T-helper 2 cell treated with Interferon-gamma antibody and Interleukin-4, amounts not matched to agents 5 μg/mL and 100 μg/mL, for 36 hours (primary cell): ENCODE measurements at places on chromosomes 6 and 20.

DNA sequence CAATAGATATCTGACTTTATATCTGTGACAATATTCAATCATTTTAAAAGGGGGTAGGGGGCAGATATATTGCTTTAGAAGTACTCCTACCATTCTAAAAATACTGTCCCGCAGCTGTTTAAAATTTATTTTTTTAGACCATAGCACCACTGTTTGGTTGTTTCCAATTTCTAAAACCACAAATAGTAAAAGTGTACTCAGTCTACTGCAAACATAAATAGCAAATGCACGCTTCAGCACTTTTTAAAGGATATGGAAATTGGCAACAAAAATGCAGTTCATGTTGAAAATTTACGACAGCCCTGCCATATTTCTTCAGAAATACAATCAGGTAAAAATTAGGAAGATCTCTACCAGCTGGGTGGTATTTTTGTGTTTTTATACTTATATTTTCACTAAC, 132.0 kb upstream of the RUNX2 start:
- peaks cover 3% of the 10 kb centered on the region for H3K36me3 ChIP-seq
- peak overlapping the region; percentile 21 for H3K27ac ChIP-seq
- H3K4me3 ChIP-seq: peak overlapping the region; percentile 52
- H3K4me1 ChIP-seq: peaks cover 40% of the 10 kb centered on the region
- no peaks in the 10 kb centered on the region for H3K27me3 ChIP-seq
- DNase-seq: no peak

DNA sequence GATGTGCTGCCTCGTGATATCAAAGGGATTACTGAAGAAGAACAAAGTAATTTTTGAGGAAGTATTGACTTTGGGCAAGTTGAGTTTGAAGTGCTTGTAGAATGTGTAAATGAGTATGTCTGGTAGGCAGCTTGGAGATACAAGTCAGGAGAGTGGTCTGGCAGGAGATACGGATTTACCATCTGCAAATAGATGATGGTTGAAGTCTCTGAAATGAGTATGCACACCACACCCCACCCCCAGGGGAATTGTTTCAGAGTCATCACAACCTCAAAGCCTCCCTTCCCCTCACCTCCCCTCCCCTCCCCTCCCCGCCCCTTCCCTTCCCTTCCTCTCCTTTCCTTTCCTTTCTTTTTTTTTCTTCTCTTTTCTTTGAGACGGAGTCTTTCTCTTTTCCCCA, 16.4 kb upstream of the MCUR1 start:
- H3K27me3 ChIP-seq: peaks cover 37% of the 10 kb centered on the region
- H3K4me3 ChIP-seq: no peak overlapping the region
- no peak overlapping the region for H3K27ac ChIP-seq
- peaks cover 6% of the 10 kb centered on the region for H3K4me1 ChIP-seq
- DNase-seq: no peak

- no peak overlapping the region for H3K4me3 ChIP-seq
- no peaks in the 10 kb centered on the region for H3K36me3 ChIP-seq
- H3K27me3 ChIP-seq: no peaks in the 10 kb centered on the region
- no peak for DNase-seq
- no peak overlapping the region for H3K27ac ChIP-seq
Observed at GRCh38 chr20:13678944-13679343, 40.2 kb upstream of the TASP1 start.

DNA sequence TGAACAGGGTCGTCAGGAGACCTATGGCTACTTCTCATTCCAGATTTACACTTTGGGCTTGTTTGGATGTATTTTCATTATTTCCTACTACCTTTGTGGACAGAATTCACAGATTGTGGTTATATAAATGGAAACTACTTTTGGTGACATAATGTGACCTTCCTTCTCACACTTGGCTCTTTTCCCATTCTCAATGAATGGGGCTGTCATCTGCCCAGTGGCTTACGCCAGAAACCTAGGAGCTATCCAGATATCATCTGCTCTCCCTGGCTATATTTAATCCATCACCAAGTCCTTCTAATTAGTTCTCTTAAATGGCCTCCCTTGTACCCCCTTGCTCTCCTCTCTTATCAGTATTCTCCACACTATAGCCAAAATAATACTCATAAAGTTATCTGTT, 1606.8 kb downstream of the KHDRBS2 start:
- DNase-seq: no peak
- no peaks in the 10 kb centered on the region for H3K36me3 ChIP-seq
- no peaks in the 10 kb centered on the region for H3K4me1 ChIP-seq
- H3K4me3 ChIP-seq: no peak overlapping the region
- no peak overlapping the region for H3K27ac ChIP-seq

DNA sequence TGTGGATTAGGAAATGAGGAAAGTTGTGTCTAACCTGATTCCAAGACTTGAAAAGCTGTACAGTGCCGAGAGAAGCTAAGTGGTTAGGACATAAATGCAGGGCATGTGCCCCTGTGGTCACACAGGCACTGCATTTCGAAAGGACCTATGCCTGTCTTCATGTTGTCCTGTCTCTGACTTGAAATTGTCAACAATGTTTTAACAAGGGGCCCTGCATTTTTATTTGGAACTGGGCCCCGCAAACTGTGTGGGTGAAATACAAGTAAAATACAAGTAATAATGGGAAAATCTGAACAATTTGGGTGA, 38.8 kb downstream of the MRS2 start:
- no peak overlapping the region for H3K4me3 ChIP-seq
- peaks cover 4% of the 10 kb centered on the region for H3K4me1 ChIP-seq
- H3K36me3 ChIP-seq: no peaks in the 10 kb centered on the region
- no peak overlapping the region for H3K27ac ChIP-seq
- no peak for DNase-seq

- H3K27ac ChIP-seq: no peak overlapping the region
- no peaks in the 10 kb centered on the region for H3K27me3 ChIP-seq
- no peak overlapping the region for H3K4me3 ChIP-seq
- no peak for DNase-seq
- no peaks in the 10 kb centered on the region for H3K36me3 ChIP-seq
Observed at GRCh38 chr20:36359668-36360406, 53.7 kb downstream of the DLGAP4 start.

DNA sequence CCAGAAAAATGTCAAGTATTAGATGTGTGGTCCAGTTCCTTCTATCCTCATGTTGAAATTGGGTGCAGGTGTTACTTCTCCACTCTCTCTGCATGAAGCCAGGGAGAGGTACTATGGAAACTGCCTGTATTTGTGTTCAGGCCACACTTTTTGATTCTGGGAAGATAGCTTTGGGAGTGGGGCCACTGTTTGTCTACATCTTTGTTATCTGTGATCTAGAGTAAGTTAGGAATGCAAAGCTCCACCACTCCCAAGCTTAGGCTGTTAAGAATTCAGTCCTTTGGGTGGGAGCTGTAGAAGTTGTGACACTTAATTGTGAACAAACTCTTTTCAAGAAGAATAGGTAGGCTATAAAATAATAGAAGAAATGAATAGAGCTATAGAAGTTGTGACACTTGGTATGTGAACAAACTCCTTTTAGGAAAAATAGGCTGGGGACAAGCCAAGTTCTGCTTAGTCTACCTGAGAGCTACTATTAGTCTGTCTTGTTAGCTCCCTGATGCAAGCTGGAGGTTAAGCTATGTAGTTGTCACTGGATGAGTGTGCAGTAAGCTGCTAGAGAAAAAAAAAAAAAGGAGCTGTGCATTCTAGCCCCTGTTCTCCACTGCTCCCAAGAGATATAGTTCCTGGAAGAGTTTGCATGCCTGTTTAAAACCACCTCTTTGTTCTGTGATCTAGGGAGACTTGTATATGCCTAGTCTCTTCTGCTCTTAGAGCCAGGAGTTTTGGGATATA, 7.1 kb upstream of the GFRAL start:
- no peak for DNase-seq
- H3K4me1 ChIP-seq: no peaks in the 10 kb centered on the region
- H3K27ac ChIP-seq: no peak overlapping the region

DNA sequence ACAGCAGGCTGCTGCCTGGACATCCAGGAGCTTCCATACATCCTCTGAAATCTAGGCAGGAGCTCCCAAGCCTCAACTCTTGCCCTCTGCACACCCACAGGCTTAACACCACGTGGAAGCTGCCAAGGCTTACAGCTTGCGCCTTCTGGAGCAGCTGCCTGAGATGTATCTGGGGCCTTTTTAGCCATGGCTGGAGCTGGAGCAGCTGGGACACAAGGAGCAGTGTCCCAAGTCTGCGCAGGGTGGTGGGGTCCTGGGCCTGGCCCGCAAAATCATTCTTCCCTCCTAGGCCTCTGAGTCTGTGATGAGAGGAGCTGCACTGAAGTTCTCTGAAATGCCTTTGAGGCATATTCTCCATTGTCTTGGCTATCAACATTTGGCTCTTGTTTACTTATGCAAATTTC, 255.0 kb downstream of the DLL1 start:
- H3K36me3 ChIP-seq: no peaks in the 10 kb centered on the region
- no peaks in the 10 kb centered on the region for H3K4me1 ChIP-seq

- H3K4me1 ChIP-seq: no peaks in the 10 kb centered on the region
- no peak overlapping the region for H3K27ac ChIP-seq
- no peaks in the 10 kb centered on the region for H3K27me3 ChIP-seq
- DNase-seq: no peak
- H3K36me3 ChIP-seq: no peaks in the 10 kb centered on the region
- H3K4me3 ChIP-seq: no peak overlapping the region
Observed at GRCh38 chr20:37430778-37431460, 85.0 kb downstream of the SRC start.

- no peaks in the 10 kb centered on the region for H3K4me1 ChIP-seq
- DNase-seq: no peak
- H3K4me3 ChIP-seq: no peak overlapping the region
- no peak overlapping the region for H3K27ac ChIP-seq
- no peaks in the 10 kb centered on the region for H3K36me3 ChIP-seq
Observed at GRCh38 chr6:127177923-127178231, 59.4 kb downstream of the RSPO3 start.

GRCh38 chr6:168578036-168578435, 137.1 kb downstream of the SMOC2 start:
- H3K27me3 ChIP-seq: no peaks in the 10 kb centered on the region
- H3K36me3 ChIP-seq: no peaks in the 10 kb centered on the region
- H3K4me1 ChIP-seq: no peaks in the 10 kb centered on the region
- H3K27ac ChIP-seq: no peak overlapping the region
- no peak overlapping the region for H3K4me3 ChIP-seq
- DNase-seq: no peak

GRCh38 chr6:14606353-14606752, 488.8 kb downstream of the CD83 start:
- H3K4me3 ChIP-seq: no peak overlapping the region
- no peaks in the 10 kb centered on the region for H3K36me3 ChIP-seq
- DNase-seq: no peak

DNA sequence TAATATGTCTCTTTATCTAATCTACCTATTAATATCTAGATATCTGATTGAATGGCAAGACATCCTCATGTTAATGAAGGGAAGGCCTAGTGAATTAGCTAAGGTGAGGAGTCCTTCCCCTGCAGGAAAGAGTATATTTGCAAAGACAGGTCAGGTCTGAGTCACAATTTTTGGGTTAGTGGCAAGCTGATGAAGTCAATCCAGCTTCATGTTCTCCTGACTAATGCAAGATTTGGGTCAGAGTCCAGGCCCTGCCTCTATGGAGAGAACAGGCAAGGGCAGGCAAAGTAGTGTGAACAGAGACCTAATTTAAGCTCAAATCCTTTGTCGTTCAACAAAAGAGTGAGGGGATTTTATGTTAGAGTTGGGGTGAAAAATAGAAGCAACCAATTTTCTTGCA, 496.7 kb downstream of the BMP2 start:
- no peaks in the 10 kb centered on the region for H3K36me3 ChIP-seq
- no peaks in the 10 kb centered on the region for H3K27me3 ChIP-seq
- no peaks in the 10 kb centered on the region for H3K4me1 ChIP-seq

- H3K4me3 ChIP-seq: no peak overlapping the region
- no peak overlapping the region for H3K27ac ChIP-seq
- H3K36me3 ChIP-seq: peaks cover 1% of the 10 kb centered on the region
- H3K4me1 ChIP-seq: peaks cover under 1% of the 10 kb centered on the region
- no peak for DNase-seq
- no peaks in the 10 kb centered on the region for H3K27me3 ChIP-seq
Observed at GRCh38 chr6:14601490-14601889, 483.9 kb downstream of the CD83 start.

DNA sequence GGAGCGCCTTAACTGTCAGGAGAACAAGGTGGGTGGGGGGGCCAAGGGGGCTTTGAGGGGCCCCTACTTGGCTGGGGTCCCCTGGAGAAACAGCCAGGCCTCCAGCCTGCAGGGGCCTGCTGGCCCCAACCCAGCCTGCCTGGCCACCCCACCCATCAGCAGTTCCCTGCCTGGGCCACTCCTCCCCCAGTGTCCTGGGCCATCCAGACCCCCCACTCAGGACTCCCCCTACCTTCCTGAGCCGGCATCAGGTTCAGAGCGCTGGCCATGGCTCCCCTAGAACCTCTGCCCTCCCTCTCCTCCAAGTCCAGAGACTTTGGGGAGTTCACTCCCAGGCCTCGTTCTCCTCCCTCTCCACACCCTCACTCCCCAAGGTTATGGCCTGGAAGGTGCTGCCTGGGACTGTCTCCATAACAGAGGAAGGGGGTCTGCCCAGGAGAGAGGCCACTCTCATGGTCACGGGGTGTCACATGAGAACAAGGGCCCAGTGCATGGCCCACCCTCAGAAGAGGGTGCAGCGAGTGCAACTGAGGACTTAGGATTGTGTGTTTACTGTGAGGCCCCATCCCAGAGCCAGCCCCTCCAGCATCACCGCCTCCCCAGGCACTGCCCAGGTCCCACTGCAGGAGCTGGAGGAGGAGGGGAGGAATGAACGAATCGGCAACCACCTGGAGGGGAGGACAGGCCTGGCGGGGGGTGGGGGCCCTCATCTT, 6.0 kb downstream of the SLC17A9 start:
- no peaks in the 10 kb centered on the region for H3K27me3 ChIP-seq
- no peaks in the 10 kb centered on the region for H3K36me3 ChIP-seq
- H3K4me3 ChIP-seq: no peak overlapping the region
- peaks cover 8% of the 10 kb centered on the region for H3K4me1 ChIP-seq

DNA sequence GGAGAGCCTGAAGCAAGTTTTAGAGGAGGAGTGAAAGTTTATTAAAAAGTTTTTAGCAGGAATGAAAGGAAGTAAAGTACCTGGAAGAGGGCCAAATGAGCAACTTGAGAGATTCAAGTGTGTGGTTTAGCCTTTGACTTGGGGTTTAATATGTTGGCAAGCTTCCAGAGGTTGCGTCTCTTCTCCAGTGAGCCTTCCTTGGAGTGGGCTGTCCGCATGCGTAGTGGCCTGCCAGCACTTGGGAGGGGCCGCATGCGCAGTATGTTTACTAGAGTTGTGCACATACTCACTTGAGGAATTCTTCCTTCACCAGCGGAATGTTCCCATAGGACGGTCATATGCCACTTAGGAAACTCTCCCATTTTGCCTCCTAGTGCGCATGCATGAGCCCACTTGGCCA, 235.2 kb downstream of the ALDH8A1 start:
- DNase-seq: no peak
- no peaks in the 10 kb centered on the region for H3K4me1 ChIP-seq
- H3K27me3 ChIP-seq: peaks cover 7% of the 10 kb centered on the region
- H3K27ac ChIP-seq: no peak overlapping the region
- no peak overlapping the region for H3K4me3 ChIP-seq
